ENCODE measurements at places on chromosomes 1 and 21. TPM values are rescaled to one million over a fixed set of nuclear protein-coding genes. Genes with fewer than 3 reads are reported as not detected.

The FAAH gene
- 264 TPM for total RNA-seq

The RAD54L gene
- 8.4 TPM for total RNA-seq

The OR6K3 gene
- total RNA-seq = not detected

The KIAA0040 gene
- 19.1 TPM for total RNA-seq

The CCDC185 gene
- 2.7 TPM for total RNA-seq

The MASP2 gene
- total RNA-seq = not detected

- H3K27me3 ChIP-seq = no peaks in the 10 kb centered on the region
- peak; percentile 42 for DNase-seq
- H3K4me3 ChIP-seq = no peak overlapping the region
- H3K27ac ChIP-seq = no peak overlapping the region
Observed at GRCh38 chr1:216815260-216816131, 92.3 kb upstream of the ESRRG start.

DNA sequence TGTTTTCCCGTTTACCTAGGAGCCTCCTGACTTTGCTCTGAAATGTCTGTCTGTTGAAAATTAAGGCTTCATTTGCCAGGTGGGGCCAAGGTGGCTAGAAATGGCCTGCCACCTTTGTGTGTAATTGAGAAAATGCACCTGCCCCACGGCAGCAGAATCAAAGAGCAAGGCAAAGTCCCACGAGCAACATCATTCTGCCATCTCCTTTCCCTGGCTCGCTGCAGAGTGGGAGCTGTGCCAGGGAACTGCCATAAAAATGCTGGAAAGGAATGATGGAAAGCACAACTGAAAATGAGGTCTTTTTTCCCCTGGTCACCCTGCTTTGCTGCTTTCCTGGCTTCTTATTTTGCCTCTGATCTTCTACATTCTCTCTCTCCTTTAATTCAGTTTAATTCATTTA lies 5.5 kb upstream of the OLFML2B start:
- H3K27ac ChIP-seq = no peak overlapping the region
- no peak for DNase-seq
- no peaks in the 10 kb centered on the region for H3K4me1 ChIP-seq
- H3K27me3 ChIP-seq = no peaks in the 10 kb centered on the region
- H3K36me3 ChIP-seq = no peaks in the 10 kb centered on the region
- no peak overlapping the region for H3K4me3 ChIP-seq

- H3K36me3 ChIP-seq = no peaks in the 10 kb centered on the region
- no peak overlapping the region for H3K27ac ChIP-seq
- H3K27me3 ChIP-seq = no peaks in the 10 kb centered on the region
- H3K4me3 ChIP-seq = no peak overlapping the region
- no peak for DNase-seq
Observed at GRCh38 chr1:42168763-42169162, 4.2 kb upstream of the GUCA2A start.

DNA sequence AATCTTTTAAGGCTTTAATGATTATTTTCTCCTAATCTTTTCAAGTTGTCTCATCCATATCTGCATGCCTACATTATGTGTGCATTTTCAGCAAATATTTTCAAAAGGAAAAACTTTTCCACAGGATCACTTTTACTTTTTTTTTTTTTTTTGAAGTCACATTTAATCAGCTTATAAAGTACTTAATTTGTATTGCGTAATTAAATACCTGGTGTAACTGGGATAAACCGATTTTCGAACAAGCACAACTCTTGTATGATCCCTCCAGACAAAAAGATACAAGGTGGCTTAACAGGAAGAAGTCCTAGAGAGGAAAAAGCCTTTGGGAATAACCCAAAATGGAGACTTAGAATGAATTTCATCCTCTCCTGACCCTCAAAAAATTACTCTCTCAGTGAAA lies 1.3 kb upstream of the ATP6V1G3 start:
- H3K27ac ChIP-seq = no peak overlapping the region
- no peaks in the 10 kb centered on the region for H3K4me1 ChIP-seq
- H3K27me3 ChIP-seq = no peaks in the 10 kb centered on the region
- no peak overlapping the region for H3K4me3 ChIP-seq

DNA sequence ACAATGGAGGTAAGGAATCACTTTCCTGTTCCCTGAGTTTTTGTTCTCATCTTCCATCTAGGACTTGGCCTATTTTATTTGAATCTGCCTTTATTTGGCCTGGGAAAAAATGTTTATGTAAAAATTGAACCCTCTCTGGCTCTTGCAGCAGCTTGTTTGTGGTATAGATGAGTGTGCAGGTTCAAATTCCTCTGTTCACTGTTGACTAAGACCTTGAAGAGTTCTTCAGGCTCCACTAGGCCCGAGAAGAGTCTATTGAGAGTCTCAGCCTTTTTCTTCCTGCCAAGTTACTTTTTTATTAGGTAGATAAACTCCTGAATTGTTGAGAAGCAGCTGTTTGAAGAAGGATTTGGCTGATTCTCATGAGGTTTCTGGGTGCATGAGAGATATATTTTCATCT lies 248.8 kb upstream of the ADGRL2 start:
- H3K36me3 ChIP-seq = no peaks in the 10 kb centered on the region
- DNase-seq = no peak
- H3K4me3 ChIP-seq = no peak overlapping the region
- no peak overlapping the region for H3K27ac ChIP-seq
- no peaks in the 10 kb centered on the region for H3K27me3 ChIP-seq
- H3K4me1 ChIP-seq = no peaks in the 10 kb centered on the region

GRCh38 chr1:81270051-81270450 lies 530.7 kb upstream of the ADGRL2 start:
- no peak for DNase-seq
- H3K4me1 ChIP-seq = no peaks in the 10 kb centered on the region
- no peaks in the 10 kb centered on the region for H3K36me3 ChIP-seq

DNA sequence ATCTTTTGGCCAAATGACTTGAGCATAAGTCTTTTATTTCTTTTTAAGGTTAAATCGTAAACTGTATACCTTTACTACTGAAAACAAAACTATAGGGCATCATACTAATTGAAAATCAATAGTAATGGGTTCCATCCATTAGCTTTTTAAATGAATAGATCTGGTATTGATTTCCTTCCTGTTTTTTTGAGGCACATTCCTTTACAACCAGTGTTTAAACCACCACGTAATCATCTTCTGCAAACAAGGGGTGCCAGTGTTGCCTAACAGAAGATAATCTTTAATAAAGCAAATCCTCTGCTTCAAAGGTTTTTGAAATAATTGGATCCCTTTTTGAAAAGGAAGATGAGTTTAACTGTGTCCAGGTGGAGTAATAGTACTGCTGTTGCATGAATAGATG lies 48.7 kb upstream of the ANGPTL1 start:
- H3K4me3 ChIP-seq = no peak overlapping the region
- no peaks in the 10 kb centered on the region for H3K36me3 ChIP-seq
- no peaks in the 10 kb centered on the region for H3K27me3 ChIP-seq
- H3K4me1 ChIP-seq = no peaks in the 10 kb centered on the region
- H3K27ac ChIP-seq = no peak overlapping the region
- no peak for DNase-seq

GRCh38 chr21:20527731-20528460 lies 470.3 kb upstream of the NCAM2 start:
- H3K4me1 ChIP-seq = no peaks in the 10 kb centered on the region
- H3K27me3 ChIP-seq = no peaks in the 10 kb centered on the region
- H3K4me3 ChIP-seq = no peak overlapping the region
- no peak overlapping the region for H3K27ac ChIP-seq
- no peak for DNase-seq
- no peaks in the 10 kb centered on the region for H3K36me3 ChIP-seq

All from prostate gland (tissue), 2 donors.